ENCODE measurements at places on chromosomes 7 and 10.

DNA sequence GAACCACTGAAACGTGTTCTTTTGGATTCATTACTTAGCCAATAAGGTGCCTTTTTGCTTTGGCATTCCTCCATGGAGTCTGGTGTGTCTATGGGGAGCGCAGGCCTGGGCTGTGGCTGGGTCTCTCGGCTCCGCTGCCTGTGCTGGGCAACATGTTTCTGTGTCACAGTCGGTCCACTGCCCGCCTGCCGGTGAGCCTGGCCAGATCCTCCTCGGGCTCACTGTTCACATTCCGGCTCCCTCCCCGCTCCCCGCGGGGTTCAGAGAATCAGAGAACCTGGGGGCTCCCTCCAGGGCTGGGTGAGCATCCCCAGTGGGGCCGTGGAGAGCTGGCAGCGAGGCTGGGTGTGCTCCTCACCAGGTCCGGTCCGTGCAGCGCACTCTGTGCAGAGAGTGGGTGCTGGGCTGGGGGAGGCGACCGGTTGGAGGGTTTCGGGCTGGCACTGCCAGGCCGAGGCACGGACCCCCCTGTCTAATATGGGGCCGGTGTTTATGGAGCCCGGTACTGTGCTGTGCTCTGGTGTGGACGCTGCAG, 70.4 kb downstream of the INPP5A start:
- DNase-seq: no peak

DNA sequence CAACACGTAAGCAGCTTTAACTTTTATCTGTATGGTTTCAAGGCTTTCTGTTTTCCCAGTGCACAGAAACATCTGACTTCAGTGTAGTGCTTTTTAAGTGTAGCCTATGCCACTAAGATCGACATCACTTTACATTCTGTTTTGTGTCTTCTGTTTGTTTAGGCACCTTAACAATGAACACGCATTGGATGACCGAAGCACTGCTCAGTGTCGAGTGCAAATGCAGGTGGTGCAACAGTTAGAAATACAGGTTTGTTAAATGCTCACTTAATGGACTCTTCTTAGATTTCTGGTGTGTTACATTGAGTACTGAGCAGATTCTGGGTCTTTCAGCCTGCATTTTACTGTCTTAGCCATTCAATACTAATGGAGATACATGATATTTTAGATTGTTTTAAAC, 237.4 kb downstream of the FOXP2 start:
- no peak for DNase-seq

- no peak for DNase-seq
Observed at GRCh38 chr7:37970211-37970610, 49.8 kb downstream of the EPDR1 start.

GRCh38 chr7:47710201-47710935, 128.5 kb upstream of the TNS3 start:
- no peak for DNase-seq

- DNase-seq: no peak
Observed at GRCh38 chr10:4239186-4239585, 454.2 kb upstream of the KLF6 start.

DNA sequence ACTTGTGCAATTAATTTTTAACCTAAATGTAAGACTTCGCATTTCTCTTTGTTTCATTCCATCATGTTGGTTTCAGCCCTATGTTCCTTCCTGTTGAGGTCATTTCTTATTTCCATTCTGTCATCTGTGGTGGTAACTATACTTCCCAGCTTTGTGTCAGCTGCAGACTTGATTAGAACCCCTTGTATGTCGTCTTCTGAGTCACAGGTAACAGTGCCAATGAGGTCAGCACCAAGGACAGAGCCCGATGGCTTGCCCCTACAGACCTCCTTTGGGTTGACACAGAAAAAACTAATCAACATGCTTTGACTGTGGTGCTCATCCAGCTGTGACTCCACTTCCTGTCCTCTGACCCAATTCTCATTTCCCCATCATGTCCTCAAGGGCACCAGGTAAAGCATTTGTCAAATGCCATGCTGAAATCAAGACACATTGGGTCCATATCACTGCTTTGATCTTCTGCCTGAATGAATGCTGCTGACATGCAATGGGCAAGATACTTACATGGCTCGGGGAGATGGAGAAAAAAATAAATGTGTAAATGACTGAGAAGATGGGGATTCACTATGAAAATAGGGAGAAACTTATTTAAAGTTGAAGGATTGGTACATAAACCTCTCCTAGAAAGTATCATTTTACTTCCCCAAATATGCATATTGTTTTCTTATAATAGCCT, 25.6 kb upstream of the CRTAC1 start:
- peak; percentile 18 for DNase-seq

GRCh38 chr7:127417346-127417745, 24.8 kb upstream of the ZNF800 start:
- no peak for DNase-seq

DNA sequence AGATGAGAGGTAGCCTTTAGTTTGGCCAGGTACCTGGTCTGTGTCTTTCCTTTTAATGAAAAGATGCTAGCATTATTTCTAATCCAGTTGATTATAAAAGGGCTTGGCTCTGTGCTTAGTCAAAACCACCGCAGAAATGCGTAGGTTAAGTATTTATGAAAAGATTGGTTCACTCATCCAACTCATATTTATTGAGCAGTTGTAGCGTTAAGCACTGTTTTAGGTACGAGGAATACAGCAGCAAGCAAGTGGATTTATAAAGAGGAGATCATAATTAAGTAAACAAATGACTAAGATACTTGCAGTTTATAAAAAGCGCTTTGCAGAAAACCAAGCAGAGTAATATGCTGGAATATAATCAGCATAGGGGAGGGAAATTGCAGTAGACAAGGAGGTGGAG, 129.8 kb downstream of the PPP1R17 start:
- no peak for DNase-seq

DNA sequence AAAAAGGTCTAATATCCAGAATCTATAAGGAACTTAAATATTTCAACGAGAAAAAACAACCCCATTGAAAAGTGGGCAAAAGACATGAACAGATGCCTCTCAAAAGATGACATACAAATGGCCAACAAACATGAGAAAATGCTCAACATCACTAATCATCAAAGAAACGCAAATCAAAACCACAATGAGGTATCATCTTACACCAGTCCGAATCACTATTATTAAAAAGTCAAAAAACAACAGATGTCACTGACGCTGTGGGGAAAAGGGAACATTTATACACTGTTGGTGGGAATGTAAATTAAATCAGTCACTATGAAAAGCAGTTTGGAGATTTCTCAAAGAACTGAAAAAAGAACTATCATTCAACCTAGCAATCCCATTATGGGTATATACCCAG, 6.0 kb downstream of the VWDE start:
- DNase-seq: no peak

- DNase-seq: no peak
Observed at GRCh38 chr10:46229144-46229563, 57.6 kb upstream of the ANTXRL start.

DNA sequence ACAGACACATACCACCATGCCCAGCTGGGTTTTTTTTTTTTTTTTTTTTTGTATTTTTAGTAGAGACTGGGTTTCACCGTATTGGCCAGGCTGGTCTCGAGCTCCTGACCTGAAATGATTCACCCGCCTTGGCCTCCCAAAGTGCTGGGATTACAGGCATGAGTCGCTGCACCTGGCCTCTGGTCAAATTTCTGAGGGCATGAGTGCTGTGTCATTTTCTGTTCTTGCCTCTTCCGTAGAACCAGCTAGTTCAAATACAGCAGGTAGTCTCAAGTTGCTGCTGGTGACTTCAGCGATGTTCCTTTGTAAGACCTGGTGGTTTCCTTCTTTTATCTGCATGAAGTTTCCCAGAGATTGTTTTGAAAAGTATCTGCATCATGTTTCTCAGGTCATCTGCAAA, 134.8 kb upstream of the SHH start:
- DNase-seq: peak; percentile 76

GRCh38 chr7:88789480-88790064, 6.0 kb downstream of the TEX47 start:
- DNase-seq: no peak

DNA sequence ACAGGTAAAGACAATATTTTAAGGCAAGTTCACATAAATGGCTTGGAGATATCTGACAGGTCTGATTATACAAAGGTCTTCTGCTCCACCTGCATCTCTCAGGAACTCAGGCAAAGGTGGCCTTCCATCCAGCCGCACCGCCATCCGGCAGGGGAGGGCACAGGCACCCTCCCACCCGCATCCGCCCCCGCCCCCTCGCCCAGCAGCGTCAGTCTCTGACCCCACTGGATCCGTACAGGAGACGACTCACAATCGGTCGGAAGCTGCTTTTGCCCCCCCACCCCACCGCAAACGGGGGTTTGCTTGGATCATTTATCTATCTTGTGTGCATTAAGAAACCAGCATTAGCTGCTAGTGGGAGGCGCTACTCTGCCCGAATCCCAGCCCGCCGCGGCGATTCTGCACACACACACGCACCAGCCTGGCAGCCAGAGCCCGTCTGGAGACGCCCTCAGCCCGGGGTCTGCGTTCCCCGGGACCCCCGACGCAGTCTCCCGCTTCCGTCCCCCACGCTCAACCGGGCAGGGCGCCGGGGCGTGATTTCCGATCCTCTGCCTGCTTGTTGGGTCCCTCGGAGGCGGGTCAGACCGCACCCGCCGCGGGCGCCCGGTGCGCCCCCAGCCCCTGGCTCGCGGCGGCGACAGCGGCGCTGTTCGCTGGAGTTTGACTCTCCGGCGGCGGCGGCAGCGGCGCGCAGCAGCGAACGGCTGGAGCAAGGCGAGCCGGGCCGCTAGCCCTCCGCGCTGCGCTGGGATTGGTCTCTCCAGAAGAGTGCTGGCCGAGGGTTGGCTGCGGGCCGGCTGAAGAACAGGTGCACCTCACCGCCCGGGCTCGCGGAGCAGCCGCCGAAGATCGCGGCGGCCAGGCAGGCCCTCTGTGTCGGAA, 820 bp upstream of the NRG3 start:
- DNase-seq: no peak

DNA sequence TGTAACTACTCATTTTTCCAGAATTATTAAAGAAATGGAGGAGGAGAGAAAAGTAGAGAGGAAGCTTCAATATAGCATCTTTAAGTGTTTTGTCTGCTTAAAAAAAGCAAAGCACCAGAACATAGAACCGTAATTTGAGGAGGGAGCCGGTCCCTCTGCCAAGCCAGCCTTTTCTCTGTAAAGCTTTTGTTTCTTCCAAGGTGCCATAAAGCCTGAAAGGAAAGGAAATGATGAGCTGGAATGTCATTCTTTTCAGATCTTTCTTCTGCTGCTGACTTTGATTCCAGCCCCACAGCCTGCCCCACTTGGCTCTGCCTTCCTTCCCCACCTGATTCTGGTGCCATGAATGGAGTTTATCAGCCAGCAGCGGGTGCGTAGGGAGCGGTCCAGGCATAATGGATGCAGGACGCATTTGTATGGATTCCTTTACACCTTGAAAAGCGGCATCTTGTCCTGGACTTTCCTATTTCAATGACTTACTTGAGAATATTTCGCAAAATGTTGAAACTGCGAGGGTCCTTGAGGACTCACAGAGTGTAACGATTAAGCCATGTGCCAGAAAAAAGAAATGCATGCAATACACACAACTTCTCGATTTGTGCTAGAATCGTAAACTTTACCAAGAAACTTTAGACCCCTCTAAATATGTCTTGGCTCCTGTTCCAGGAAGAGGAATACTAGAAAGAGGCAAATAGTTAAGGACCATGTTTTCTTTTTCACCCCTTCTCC, 569.5 kb upstream of the MGMT start:
- no peak for DNase-seq

DNA sequence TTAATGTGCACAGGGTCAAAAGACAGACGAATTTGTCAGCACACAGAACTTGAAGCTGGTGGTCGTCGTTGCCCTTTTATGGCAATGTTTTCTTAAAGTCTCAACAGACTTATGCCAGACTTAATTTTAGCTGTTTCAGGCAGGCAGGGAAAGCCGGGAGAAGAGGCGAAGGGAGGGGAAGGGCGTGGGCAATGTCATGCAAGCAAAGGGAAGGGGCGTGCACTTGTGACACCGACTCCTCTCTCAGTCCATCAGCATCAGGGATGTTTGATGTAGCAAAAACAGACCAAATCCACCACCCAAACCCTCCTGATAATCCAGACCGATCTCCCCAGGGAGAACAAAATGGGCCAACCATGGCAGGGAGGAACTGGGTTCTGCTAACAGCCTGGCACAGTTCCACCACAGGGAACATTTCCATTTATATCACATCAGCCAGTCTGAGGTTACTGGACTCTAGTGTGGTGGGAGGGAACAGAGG, 118.1 kb upstream of the RHEB start:
- DNase-seq: peak; percentile 53

DNA sequence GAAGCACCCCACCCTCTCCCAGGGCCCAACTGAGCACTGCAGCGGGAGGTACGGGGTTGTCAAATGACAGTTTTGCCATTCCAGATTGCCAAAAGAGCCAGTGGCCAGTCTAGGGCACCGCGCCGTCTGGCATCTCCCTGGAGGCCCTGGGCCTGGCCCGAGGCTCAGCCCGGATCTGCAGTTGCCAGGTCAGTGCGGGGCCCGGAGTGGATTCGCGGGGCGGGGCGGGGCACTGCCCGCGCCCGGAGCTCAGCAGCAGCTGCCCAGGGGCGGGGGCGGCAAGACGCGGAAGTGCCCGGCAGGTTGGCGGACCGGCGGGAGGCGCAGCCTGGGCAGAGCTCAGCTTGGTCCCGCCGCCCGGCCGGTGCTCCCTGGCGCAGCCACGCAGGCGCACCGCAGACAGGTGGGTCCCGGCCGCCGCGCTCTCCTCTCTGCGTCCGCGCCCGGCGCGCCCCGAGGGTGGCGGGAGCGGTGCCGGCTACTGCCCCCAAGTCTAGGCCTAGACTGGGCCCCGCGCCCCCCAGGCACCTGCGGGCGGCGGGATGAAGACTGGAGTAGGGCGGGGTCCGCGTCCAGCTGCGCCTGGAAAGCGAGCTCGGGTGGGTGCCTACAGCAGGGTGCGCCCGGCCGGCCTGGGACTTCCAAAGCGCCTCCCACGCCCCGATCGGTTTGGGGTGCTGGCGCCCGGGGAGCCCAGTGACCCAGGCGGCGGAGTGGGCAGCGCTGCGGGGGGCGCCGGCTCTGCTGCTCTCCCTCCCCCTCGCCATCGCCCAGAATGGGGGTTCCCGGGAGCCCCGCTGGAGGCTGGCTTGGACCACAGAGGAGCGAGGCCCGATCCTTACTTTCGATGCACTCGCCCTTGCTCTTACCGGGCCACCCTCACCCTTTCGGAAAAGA, at the start of gene IRF5:
IRF5 (plus strand) TSS at position 281 of the 897 bp plus-strand sequence. CDS start 4,155 bp downstream, outside the sequence.
- DNase-seq: no peak

- peak; percentile 35 for DNase-seq
Observed at GRCh38 chr7:27424749-27425148, 182.1 kb downstream of the EVX1 start.

DNA sequence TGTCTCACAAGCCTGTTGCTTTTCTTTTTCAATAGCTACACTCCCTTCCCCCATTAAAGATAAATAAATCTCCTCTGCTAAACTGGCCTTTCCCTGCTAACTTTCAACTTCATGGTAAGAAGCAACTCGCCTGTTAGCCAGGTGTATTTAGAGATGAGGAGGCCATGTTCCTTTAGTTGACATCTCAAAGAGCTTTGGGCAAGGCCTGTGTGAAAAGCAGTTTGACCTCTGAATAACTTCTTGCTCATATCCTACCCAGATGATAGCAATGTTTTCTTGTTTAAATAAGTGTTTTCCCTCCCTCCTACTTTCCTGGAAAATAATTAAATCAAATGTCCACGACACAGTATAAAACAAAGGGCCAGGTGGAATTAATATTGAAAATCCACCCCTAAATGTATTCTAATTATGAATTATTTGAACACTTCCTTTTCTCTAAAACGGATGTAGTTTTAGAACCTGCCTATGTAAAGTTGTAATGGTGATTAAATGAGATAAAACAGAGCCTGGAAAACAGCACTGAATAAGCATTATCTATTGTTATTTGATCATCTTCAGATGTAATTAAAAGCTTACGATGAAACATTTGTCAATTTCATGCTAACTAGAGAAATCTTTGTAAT, 78.5 kb downstream of the HGF start:
- DNase-seq: no peak
